ENCODE measurements at places on chromosomes 12 and 14.

DNA sequence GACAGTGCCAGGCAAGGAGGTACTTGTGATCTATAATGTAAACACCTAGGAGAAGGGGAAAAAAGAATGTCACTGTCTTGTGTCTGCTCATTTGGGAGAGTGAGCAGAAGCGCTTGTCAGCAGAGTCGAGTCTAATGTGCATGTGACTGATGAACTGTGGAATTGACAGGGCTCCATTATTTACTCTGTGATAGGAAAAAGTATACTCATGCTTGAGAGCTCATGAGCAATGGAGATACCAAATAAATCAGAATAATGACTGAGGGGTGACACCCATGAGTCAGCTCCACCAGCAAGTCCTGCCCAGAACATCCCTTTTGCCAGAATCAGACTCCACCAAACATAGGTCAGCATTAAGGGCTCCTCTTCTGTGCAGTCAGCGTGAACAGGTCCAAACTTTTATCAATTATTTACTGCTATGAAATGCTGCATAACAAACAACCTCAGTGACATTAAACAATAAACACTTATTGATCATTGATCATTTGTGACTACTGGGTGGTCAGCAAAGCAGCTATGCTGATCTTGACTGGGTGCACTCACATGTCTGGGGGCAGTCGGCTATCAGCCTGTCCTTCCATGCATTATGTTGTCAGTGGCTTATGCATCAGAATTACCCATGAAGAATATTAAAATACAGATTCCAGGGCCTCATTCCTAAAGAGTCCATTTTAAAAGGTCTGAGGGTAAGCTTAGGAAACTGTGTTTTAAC, 29.2 kb upstream of the WSCD2 start:
- peak; percentile 15 for DNase-seq

GRCh38 chr12:15323480-15323879, 1.2 kb downstream of the PTPRO start:
- DNase-seq = no peak

- DNase-seq = no peak
Observed at GRCh38 chr14:60220917-60221316, 28.1 kb upstream of the PPM1A start.

DNA sequence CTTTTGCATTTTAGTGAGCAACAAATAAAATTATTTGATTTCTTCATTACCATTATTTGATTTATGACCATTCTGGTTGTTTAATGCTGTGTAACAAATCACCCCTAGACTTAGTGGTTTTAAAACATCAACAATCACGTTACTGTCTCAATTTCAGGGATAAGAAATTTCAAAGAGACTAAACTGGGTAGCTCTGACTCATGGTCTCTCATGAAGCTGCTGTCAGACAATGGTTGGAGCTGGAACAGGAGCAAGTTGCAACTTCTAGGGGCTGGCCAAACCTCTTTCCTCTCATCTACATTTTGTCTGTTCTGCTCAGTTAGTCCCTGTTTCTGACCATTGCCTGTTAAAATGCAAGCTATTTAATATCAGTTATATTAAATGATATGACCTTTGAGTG, 517.0 kb downstream of the KCNH5 start:
- no peak for DNase-seq

GRCh38 chr14:32666308-32666707, 272.4 kb upstream of the NPAS3 start:
- DNase-seq = no peak

- no peak for DNase-seq
Observed at GRCh38 chr14:50013198-50013918, 103.0 kb downstream of the VCPKMT start.

DNA sequence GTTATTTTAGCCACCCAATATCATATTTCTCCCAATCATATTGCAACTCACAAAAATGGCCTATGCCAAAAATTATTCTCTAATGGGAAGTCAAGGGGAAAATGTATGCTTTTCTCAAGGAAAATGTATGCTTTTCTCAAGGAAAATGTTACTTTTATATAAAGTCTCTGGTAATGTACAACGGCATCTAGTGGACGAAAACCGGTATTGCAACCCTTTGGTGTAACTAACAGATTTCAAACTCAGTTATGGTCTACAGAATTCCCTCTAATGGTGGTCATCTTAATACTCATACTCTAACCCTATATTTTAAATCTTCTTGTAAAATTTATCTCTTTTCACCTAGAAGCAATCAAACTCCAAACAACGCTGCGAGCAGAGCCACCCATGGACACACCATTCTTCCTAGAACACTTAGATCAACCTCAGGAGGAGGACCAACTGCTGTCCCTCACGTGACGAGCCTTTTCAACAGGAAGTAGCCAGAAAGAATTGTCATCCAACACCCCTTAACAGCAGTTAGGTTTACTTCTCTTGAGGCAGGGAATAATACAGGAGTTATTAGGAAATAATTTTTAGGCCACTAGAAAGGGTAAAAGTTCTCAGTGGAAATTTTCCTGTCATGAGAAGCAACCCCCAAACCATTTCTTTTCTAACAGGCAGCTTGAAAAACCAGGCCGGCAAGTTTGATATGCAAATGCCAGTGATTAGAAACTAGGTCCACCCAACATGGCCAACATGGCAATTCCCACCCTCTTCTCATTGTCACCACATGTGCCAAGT, 20.1 kb downstream of the APOBEC1 start:
- no peak for DNase-seq

DNA sequence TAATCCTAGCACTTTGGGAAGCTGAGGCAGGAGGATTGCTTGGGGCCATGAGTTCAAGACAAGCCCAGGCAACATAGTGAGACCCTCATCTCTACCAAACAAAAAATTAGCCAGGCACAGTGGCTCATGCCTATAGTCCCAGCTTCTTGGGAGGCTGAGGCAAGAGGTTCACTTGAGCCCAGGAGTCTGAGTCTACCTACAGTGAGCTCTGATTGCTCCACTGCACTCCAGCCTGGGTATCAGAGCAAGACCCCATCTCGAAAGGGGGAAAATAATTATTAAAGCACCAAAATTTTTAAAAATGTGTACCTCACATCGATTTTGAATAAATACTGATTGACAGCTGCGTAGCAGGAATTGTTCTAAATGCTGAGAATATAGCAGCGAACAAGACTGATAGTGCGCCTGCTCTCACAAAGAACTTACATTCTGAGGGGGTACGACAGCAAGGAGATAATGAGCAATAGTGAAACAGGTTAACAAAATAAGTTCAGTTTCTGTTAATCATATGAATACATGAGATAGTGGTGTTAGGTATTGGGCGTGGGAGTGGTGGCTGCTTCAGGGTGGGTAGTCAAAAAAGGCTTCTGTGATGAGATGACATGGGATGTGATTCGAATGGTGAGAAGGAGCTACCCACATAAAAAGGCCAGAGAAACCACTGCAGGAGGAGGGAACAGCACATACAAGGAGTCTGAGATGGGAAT, 19.6 kb downstream of the HCFC2 start:
- DNase-seq = no peak

DNA sequence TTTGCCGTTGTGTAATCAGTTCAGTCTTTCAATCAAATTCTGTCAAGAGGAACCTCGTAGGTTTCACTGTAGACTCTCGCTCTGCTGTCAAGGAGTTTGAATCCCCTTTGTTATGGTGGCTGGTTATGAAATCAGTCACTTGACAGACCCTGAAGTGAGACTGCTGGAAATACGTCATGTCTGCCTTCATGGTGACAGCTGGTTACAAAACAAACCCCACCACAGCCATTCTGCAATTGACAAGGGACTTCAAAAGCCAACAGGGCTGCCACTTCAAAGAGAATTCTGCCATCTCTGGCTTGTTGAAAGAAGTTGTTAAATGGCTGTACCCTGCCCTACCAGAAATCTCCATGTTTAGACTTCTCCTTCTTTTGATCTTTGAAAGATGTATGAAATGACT, 286.9 kb downstream of the ERC1 start:
- no peak for DNase-seq

- DNase-seq = no peak
Observed at GRCh38 chr14:61197416-61197815, 83.7 kb downstream of the TMEM30B start.

DNA sequence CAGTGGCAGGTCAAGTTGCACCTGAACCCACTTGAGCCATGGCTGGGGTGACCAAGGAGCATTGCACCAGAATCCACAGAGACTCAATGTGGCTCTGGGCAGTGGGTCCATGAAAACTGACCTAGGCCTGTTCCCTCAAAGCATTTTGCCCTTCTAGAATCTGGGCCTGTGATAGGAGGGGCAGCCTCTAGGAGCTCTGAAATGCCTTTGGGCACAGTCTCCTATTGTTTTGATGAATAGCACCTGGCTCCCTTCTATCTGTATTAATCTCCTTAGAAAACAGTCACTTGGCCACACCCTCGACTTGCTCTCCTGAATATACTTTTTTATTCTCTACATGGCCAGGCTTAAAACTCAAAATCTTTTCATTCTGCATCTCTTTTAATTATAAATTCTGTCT, 14.1 kb upstream of the KRAS start:
- DNase-seq = no peak

DNA sequence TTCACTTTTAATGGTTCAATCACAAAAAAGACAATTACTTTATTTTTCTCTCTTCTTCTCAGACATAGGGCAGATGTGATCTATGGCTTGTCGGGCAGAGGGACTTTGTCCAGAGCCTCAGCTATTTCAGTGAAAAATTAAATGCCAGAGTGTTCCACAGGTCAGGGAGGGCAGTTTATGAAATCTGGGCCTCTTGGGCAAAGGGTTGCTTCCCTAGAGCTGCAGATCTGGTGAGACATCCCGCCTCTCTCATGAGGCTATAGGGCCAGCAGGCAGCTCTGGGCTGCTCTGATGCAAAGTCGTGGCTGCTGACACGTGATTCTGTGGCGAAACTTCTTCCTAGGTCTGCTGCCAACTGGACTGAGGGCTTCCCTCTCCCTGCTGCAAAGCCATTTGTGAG, 6.0 kb downstream of the CLMN start:
- DNase-seq = peak; percentile 90

DNA sequence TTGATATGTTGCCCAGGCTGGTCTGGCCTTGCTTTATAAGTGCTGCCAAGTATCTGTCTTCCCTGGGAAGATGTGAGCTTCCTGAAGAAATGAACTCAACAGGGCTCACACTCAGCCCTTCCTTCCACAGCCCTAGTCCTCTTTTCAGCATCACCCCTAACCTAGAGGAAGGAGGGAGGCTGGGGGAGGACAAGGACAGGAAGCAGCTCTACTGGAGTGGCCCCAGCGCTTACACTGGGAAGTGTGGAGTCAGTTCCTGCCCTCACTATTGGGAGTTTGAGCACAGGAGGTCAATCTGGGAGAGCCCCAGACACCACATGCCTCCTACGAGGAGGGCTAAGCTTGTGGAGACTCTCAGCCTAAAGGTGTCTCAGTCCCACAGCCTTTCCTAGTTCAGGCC, 16.8 kb downstream of the GALNT6 start:
- DNase-seq = no peak

- no peak for DNase-seq
Observed at GRCh38 chr14:23432946-23433345, 2.5 kb downstream of the MYH7 start.

DNA sequence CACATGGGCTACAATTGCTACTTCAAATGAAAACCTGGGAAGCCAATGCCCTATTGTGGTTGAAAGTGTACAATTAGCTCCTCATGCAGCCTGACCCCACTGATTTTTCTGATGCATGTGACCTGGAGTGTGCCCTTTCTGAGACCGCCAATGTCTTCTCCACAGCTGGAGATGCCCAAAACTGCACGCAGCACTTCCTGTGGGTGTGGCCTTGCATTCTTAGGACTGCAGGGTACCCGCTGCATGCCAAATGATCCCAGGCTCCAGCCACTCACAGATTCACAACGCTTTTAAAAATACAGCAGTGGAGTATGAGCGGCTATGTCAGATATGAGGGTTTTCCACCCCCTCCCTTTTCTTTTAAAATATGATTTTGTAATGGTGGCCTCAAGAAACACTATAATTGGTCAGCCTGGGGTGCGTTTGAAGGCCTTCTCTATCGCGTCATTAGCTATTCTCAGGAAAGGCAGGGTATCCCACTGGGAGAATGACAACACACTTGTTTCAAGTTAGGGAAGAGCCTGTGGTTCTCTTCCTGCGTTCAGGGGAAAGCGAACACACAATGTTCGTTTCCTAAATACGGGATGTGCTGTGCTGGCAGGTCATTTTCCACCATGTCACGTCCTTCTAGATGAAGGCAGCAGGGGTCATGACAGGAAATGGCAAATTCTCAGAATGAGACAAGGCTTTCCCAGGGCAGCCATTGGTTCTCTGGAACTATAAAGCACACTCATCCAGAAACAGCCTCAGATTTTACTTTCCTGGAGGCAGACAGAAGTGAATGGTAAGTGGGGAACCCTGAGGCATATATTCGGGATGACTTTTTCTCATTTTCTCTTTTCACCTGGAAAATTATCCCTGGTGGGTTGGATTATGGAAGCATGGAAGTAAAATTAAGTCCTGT, at the start of gene APOLD1:
Gene APOLD1, plus strand, starts transcription at position 749 of the 904 bp plus-strand sequence. Its CDS starts 33 bp downstream, at position 782.
- DNase-seq = no peak

DNA sequence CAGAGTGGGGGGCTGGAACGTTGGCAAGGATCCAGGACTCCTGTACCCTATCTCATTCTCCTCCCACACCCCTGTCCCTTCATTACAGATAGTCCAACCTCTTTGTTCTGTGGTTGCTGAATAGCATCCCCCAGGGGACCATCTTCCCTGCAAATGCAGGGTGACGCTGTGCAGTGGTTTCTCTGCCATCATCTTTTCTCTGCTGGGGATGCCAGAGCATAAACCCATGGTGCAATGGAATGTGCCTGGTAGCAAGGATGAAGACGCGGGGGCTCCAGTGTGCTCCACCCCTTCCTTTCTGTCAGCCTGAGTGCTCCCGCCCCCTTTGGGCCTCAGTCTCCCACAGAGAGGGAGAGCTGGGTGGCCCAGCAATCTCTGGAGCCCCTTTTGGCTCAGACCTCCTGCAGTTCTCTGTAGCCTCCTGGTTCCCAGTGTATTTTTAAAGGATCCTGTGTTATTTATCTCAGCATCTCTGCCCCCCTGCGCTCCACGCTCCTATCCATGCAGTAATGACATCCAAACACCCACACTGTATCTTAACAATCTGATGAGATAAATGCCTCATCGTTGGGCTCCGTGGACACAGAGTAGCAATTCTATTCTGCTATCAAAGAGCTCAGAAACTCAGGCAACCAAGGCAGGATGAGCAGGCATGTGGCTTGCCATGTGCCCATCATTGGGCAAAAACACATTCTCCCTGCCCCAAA, 212.8 kb downstream of the CACNA1C start:
- no peak for DNase-seq

DNA sequence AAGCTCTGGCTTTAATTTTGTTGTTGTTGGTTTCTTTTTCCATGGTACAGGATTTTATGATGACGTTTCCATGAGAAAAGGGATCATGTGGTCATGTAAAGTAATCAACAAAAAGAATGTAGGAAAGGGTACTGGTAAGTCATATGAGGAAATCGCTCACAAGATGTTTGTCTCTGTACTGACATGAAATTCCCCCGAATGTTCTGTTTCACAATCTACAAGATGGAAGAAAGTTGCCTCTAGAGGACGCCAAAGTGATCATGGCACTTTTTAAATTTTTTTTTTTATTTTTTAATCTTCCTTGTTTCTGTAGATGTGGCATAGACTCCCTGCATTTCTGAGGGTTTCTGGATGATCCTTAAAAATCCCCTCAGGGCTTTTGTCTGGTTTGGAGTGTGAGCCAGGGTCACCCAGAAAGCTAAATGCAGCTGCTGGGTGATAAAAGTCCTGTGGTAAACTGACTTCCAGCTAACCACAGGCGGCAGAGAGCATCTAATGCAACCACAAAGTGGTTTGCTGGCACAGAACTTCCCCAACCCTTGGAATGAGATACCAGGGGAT, 393.5 kb downstream of the CCDC91 start:
- no peak for DNase-seq
